ENCODE measurements at places on chromosomes 4 and X.
A peak's percentile ranks its signal among the peaks of the same experiment; 100 is the strongest.

- peak; percentile 69 for DNase-seq
Observed at GRCh38 chr4:168831919-168832762, 177.9 kb downstream of the CBR4 start.

DNA sequence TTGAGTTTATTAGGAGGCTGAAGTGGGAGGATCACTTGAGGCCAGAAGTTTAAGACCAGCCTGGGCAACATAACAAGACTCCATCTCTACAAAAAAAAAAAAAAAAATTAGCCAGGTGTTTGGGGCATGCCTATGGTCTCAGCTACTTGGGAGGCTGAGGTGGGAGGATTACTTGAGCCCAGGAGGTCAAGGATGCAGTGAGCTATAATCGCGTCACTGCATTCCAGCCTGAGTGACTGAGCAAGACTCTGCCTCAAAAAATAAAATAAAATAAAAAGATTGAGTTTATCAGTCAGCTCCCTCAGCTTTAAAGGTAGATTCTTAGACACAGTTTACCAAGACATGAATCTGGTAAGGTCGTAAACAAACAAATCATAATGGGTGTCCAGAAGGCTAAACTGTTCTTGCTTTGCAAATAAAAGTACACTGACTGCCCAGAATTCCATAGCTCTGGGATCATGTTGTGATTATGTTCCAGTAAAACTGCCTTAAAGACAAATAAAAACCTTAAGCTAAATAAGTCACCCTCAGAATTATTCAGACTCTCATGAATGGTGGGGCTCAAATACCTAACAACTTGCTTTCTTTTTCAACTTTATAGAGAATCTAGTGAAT is 18.7 kb downstream of the APOO start:
- no peak for DNase-seq

GRCh38 chrX:9519546-9520216 is 54.8 kb downstream of the TBL1X start:
- no peak for DNase-seq

GRCh38 chr4:145890689-145891088 is 47.9 kb downstream of the ZNF827 start:
- DNase-seq = no peak

DNA sequence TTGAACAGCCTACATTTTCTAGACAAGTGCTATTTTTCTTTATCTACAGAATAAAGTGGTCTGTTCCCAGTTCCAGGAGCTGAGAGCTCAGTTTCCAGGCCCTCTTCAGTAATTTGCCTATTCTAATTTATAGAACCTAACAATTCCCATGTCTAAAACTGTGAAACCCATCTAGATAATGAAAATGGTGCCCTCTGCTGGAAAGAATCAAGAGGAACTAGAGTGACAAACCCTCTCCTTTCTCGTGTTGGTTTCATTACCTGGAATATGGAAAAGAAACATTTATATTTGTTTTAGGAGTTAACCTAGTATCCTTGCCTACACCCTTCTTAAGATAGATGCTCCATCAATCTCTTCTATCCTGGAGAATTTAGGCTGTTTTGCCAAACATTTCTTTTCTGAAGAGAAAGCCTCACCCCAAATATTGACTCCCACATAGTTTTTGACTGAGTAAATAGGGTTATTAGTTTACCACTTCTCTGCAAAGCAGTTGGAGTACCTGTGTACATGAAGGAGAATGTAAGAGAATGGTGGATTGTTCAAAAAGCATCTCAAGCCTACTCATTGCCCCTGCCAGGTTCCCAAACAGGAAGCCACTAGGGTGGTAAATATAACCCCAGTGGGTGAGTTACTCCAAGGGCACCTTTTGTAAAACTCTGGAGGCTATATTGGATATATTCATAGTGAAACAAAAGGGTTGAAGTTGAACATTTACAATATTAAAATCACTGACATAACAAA is 121.6 kb downstream of the RASL11B start:
- DNase-seq = peak; percentile 54

Data from GM13977 (cell line).